Stimulated activated CD8-positive, alpha-beta memory T cell treated with anti-CD3 and anti-CD28 coated beads, Interleukin-4, amount 100 ng/mL, for 4 hours (primary cell): ENCODE measurements at places on chromosomes 2 and 18.

- DNase-seq: no peak
These were observed 159.8 kb upstream of the ETAA1 start for GRCh38 chr2:67237288-67237687.

DNA sequence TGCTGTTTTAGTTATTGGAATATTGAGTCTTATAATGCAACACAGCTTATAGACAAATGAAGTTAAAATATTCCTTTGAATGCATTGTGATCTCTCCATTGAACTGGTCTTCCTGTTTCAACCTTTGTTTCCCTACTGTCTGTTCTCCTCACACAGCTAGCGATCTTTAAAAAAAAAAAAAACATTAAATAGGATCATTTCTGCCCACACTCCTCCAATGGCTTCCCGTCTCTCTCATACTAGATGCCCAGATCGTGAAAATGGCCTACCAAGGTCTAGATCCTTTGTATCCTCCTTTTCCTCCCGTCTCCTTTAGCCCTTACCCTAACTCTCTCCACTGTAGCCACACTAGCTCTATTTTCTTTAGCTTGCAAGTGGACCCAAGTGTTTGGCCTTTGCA lies 2.4 kb downstream of the FAM171B start:
- no peak for DNase-seq

DNA sequence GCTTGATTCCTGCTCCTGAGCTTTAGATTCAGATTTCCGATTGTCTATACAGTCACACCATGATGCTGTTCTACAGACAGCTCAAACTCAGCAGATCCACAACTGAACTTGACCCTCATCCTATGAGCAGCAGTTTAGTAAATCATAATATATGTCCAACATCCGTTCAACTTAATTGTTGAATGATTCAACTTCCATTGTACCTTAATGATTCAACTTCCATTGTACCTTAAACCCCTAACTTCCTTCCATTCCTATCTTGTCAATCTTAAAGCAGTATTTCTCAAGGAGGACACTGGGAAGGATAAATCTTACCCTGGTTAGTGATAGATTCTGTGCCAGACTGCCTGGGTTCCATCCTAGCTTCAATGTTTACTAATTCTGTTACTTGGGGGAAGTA lies 60.1 kb downstream of the PIGN start:
- DNase-seq: no peak

DNA sequence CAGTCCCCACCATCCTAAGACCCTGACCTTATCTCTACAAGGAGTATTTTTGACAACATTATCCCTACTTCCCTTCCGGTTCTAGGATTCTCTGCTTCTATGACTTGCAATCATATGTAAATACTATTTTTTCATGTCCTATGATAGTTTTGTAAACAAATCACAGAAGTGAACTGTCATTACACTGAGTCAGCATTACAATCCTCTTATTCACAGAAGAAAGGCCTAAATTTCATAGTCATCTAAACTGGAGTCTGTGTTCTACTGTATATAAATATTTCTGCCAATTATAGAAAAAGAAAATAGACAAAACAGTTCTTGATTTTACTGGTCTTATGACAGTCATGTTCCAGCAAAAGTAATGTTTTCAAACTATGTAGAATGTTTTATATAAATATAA lies 265.1 kb downstream of the NCKAP5 start:
- no peak for DNase-seq

DNA sequence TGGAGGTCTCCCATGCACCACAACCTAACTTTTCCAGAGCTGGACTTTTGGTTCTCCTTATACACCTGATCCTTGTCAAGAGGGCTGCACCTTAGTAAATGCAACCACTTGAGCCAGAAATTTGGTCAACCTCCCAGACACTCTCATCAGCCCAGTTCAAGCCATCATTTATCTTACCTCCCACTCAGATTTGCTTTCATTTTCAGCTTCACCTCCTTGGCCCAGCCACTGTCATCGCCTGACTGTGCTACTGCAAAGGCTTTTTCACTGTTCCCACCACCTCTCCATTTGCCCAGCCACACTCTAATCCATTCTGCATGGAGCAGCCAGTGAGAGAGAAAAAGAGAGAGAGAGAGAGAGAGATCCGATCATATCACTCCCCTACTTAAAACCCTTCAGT lies 112.4 kb upstream of the DDX18 start:
- DNase-seq: no peak

DNA sequence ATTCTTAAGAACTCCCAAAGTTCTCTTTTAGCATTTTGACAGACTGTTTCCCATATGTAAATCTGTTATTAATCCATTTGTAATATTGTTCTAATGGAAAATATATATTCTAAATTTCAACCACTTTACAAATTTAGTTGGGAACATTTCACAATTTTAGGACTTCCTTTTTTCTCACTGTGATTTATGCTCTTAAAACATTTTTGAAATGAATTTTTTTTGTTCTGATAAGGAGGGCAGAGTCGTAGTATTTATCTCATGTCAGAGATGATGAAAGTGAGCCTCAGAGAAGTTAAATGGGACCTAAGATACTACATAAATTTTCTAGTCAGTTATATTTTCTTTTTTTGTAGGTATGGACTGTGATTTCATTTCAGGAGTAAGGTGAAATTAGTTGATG lies 26.6 kb downstream of the RASGRP3 start:
- no peak for DNase-seq

- DNase-seq: no peak
These were observed 6.4 kb downstream of the SH3YL1 start for GRCh38 chr2:257429-257828.

GRCh38 chr18:44834867-44835469 lies 154.3 kb downstream of the SETBP1 start:
- no peak for DNase-seq

DNA sequence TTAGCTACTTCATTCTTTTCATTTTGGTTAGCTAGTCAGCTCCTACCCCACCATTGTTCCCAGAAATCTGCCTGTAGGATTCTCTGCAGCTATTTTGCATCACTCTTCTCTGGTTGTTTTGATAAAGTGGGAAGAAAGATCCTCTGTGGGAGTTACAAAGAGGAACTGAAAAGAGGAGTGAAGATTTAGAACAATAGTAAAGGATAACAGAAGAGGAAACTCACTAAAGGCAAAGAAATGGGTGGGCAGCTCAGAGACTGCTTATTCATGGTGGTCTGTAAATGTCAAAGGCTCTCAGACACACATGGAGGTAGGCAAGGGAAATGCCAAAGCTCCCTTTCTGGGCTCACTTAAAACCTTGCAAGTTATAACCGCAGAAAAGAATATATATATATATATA lies 17.2 kb upstream of the CD207 start:
- no peak for DNase-seq

DNA sequence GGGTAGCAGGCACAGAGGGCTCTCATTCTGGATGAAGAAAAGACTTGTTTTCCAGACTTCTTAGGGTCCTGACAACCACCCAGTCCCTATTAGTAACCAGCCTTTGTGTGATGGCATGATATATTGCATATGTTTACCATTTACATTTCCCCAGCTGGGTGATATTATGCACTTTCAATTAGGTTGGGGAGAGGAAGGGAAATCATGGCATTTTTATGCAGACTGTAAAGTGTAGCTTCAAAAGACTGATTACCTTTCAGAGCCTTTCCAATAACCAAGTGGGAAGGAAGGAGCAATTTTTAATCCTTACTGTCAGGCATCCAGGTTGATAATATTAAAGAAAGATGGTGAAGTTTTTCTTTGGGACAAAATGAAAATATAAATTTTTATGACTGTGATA lies 240.8 kb upstream of the NRP2 start:
- no peak for DNase-seq

DNA sequence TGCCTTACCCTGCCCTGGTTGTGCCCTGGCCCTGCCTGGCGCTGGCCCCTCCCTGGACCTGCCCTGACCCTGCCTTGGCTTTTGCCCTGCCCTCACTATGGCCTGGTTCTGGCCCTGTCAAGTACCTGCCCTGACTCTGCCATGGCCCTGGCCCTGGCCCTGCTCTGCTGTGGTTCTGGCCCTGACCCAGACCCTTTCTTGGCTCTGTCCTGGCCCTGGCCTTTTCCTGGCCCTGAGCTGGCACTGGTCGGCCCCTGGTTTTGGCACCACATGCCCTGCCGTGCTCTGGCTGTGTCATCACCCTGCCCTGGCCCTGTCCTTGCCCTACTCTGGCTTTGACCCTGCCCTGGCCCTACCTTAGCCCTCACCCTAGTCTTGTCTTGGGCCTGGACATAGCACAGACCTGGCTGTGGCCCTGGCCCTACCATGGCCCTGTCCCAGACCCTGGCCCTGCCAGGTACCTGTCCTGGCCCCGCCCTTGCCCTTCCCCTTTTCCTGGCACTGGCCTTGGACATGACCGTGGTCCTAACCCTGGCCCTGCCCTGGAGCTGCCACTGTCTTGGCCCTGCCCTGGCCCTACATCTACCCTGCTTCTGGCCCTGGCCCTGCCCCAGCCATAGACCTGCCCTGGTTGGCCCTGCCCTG lies 4.8 kb upstream of the ANKRD62 start:
- DNase-seq: no peak

GRCh38 chr2:220787251-220787650 lies 784.9 kb downstream of the EPHA4 start:
- DNase-seq: no peak

DNA sequence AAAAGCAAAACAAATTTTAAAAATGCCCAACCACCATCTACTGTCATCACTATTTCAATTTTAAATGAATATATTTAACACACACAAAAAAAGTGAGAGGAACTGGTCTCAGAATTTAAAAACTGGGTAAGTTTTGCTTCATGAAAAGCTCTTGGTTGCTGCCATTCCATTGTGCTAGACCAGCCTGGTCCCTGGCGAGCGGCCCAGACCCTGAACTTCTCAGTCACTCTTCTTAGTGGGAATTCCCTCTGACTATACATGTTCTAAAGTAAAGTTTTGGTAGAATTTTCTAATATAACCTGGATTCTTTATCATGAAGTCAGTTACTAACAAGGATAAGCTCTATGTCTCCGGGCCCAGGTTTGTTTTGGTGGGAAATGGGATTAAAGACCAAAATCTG lies 34.8 kb upstream of the TMEM177 start:
- no peak for DNase-seq

- no peak for DNase-seq
These were observed 404.9 kb downstream of the CPS1 start for GRCh38 chr2:210961249-210961648.

- no peak for DNase-seq
These were observed 217.1 kb downstream of the SLC4A3 start for GRCh38 chr2:219844401-219845091.

GRCh38 chr18:1014951-1015624 lies 110.4 kb downstream of the ADCYAP1 start:
- DNase-seq: no peak
